ENCODE measurements at places on chromosomes 11 and 22. TPM values are rescaled to one million over a fixed set of nuclear protein-coding genes. Genes with fewer than 3 reads are reported as not detected.
A peak's percentile ranks its signal among the peaks of the same experiment; 100 is the strongest.

DNA sequence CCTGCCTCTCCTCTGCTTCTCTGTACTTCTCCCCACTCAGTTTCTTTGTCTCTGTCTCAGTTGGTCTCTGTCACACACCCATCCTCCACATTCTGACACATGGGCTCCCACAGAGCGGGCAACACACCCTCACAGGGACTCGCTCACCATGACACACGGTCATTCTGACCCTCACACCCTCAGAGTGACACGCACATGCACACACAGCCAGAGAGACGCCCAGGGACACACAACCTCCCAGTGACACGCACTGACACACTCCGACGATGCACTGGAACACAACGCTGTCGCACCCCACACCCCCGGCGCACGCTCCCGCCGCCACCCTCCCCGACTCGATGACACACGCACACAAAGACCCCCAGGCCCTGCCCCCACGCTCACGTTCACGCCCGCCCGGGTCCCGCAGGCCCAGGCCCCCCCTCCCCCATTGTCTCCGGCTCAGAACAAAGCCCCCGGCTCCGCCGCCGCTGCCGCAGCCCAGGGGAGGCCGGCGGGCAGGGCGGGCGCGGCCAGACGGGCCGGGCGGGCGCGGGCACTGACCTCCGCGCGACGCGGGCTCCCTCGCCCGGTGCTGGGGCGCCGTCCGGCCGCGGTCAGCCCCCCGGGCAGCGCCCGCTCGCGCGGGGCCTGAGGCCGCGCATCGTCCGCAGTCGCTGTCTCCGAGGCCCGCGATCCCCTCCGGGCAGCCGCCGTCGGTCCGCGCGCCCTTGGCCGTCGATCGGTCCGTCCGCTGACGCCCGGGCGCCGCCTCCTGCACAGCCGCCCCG is 404 bp downstream of the DCHS1 start:
- peak; percentile 78 for DNase-seq

DNA sequence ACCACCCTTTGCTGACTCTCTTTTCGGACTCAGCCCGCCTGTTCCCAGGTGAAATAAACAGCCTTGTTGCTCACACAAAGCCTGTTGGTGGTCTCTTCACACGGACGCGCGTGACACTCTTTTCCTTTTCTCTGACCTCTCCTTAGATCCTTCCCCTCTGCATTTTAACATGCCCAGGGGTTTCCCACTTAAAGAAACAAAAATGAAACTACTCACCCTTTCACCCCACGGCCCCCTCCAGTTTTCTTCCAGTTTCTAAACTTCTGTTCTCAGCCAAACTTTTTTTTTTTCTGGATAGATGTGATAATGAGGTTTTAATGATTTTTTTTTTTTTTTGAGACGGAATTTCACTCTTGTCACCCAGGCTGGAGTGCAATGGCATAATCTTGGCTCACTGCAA is 32.8 kb upstream of the NUP50 start:
- DNase-seq: no peak

- DNase-seq: no peak
Measured at GRCh38 chr22:41966607-41967240, 2.5 kb upstream of the SEPTIN3 start.

Gene BEST1
- 4.7 TPM for total RNA-seq

Gene KCNJ1
- total RNA-seq: not detected

Gene CSRP3
- 1,021 TPM for total RNA-seq

All from right atrium auricular region (tissue), 2 donors.